Stimulated activated CD8-positive, alpha-beta memory T cell treated with anti-CD3 and anti-CD28 coated beads, Interleukin-4, amount 100 ng/mL, for 48 hours (primary cell): ENCODE measurements at places on chromosomes 6 and 20.

DNA sequence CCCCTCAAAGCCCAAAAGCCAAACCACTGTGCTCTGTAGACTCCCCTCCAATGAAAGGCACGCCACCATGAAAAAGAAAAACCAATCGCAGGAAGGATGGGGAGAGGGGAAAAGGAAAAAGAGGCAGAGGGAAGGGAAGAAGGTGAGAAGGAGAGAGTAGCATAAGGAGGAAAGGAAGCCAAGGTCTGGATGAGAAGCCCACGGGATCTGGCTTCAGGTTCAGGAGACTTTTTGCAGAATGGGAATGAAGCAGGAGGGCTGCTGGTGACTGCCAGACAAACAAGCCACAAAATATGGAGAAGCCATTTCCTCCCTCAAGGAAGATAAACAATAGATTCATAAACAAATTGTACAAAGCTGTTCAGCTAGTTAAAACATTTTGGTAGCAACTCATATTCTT, 79.0 kb upstream of the MRPS10 start:
- no peak for DNase-seq

DNA sequence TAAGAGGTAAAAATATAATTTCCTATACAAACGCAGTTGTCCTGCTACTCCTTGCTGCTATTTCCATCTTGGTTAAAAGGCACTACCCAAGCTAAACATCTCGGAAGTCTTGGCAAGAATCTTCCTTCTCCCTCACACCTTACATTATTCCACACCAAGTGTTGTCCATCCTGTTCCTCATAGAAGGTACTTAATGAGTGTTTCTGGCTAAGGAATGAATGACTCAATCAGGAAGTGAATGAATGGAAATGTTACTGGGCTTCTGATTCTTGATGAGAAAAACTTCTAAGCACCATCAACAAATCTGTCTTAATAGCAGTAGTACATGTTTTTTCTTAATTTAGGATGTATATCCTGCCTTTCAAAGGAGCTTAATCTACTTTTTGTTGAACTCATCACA, 40.6 kb upstream of the RSPO3 start:
- DNase-seq: no peak

DNA sequence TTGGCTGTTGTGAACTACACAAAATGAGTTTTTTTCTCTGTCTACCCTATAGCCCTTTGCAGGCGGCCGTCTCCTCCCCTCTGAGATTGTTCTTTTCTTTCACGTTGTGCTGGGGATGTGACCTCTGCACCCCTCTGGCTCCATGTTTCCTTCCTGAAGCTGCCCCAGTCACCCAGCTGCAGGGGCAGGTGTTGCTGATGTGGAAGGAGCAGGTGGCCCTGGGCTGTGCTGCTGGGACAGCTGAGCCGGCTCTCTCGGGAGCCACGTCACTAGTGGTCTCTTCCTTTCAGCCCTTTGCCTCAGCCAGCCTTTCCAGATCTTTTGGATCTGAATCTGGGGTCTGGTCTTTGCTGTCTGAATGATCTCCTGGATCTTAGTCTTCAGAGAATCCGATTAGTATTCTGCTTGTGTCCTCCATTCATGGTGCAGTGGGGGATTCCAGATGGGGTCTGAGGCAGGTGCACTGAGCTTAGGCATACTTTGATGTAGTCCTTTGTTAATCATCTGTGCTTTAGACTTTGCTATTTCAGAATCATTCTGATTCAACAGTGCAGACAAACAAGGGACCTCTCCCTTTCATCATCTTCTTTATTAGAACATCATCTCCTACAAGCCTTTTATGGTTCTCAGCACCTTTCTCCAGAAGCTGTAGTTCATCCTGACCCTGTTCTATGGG, 31.4 kb downstream of the TMEM181 start:
- DNase-seq: no peak

DNA sequence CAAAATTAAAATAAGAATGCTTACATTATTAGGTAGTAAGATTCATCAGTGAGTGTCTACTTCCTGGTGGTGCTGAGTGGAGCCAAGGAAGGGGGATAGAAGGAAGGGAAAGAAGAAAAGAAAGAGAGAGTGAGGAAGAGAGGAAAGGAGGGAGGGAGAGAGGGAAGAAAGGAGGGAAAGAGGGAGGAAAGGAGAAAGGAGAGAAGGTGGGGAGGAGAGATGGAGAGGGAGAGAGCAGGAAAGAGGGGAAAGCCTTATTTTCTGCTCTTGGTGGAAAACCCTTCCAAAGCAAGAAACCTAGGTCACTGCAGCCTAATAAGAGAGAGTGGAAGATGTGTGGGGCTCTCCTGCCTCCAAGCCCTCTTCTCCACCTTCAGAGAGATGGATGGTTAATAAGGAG, 90.2 kb upstream of the EEF1E1 start:
- no peak for DNase-seq

DNA sequence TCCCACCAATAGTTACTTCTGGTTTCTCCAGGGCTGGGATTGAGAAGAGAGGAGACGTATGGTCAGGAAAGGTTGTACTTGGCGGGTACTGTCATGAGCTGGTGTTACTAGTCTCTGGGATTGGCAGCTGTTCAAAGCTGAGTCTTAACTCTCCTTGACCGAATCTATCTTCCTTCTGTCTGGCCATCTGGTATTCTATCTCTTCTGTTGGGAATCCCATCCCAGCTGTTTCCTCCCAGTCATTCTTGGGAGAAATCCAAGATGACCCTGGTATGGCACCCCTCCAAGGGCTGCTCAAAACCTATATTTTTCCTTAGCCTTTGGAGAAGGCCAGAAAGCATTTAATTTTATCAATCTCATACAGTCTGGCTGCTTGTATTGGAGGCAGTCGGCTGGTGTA, 287.0 kb upstream of the CHD6 start:
- no peak for DNase-seq

GRCh38 chr6:27133281-27134227, 113.9 kb upstream of the PRSS16 start:
- peak; percentile 85 for DNase-seq

- no peak for DNase-seq
These were observed 53.8 kb downstream of the RPP40 start for GRCh38 chr6:4950076-4950475.

GRCh38 chr20:20184706-20185105, 132.4 kb downstream of the CFAP61 start:
- no peak for DNase-seq

DNA sequence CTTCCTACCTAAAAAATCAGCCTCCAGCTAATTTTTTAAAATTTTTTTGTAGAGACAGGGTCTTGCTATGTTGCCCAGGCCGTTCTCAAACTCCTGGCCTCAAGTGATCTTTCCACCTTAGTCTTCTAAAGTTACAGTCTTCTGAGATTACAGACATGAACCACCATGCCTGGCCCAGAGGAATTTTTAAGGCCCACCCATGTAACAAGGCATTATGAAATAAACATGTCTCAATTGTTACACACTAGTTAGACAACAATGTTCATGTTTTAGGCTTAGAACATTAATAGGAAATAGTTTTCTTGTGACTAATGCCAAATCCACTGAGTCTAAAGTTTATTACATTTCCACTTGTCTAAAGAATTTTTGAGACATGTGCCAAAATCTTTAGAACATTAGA, 221.2 kb downstream of the LAMA2 start:
- no peak for DNase-seq

GRCh38 chr6:77463861-77464494, 687 bp upstream of the HTR1B start:
- DNase-seq: no peak

- no peak for DNase-seq
These were observed 51.4 kb upstream of the TOP1 start for GRCh38 chr20:40977218-40977617.

DNA sequence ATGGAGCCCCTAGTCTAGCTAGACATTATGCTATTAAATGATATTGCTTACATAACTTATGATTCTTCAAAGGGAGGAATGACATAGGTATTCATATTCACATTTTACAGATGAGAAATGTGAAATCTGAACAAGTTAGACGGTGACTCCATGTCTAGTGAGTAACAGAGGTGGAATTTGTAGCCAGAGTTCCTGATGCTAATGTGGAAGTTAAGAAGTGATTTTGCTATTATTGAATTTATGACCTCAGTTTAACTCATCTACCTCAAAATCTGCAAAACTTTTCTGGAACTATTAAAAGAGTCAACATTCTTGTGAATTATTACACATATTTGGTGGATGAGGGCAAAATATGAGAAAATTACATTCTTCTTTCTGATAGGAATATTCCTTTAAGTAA, 347.6 kb upstream of the MMS22L start:
- DNase-seq: no peak

DNA sequence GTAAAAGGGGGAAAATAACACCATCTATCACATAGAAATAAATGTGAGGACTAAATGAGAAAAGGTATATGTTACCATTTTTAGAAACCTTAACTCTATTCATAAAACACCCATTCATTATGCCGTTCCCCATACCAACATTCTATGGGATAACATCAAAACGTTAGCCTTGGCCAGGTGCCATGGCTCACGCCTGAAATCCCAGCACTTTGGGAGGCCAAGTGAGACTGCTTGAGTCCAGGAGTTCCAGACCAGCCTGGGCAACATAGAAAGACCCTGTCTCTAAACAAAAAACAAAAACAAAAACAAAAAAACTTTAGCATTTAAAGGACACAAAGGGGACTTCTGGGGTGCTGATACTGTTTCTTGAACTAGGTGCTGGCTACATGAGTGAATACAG, 1.3 kb downstream of the PIGU start:
- DNase-seq: no peak

DNA sequence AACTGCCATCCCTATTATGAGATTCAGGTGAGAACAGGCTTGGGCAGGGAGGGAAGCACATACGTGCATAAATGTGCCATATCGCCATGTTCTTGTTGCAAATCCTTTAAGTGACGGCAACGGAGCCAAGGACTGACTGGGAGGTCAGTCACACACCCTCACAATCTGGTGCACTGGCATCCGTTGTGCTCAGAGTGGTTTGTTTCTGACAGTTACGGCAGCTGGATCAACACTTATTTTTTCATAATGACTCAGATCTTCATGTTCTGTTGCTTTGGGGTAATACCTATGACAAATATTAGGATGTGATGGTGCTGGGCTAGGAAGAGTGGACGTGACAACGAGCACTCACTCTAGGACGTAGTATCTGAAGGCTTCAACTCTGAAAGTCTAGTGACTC, 56.2 kb upstream of the PREP start:
- DNase-seq: peak; percentile 35

- DNase-seq: no peak
These were observed 11.3 kb downstream of the SLC17A5 start for GRCh38 chr6:73642530-73642929.

DNA sequence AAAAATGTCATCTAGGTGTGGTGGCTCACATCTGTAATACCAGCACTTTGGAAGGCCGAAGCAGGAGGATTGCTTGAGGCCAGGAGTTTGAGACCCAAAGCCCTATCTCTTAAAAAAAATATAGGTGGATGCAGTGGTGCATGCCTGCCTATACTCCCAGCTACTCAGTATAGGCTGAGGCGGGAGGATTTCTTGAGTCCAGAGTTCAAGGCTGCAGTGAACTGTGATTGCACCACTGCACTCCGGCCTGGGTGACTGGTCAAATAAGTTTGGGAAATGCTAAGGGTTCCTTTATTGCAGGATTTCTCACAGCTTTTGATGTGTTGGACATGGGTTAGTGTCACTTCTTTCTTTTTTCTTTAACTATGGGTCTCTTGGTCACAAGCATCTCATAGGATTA, 261.3 kb downstream of the PLCB1 start:
- DNase-seq: no peak

DNA sequence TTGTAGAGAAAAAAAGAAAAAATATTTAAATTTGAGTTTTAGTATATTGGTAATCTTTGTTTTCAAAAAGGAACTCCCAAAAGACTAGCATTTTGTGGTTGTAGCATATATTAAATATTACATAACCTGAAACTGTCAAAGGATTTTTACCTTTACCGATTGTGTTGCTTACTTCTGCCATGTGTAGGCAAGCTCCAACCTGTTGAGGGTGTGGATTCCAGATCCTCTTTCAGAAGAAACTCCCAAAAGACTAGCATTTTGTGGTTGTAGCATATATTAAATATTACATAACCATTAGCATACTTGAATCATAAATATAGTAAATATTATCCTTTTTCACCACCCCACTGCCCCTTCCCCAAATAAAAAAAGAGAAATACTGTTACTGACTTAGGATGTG, 3.2 kb downstream of the DSE start:
- DNase-seq: no peak

DNA sequence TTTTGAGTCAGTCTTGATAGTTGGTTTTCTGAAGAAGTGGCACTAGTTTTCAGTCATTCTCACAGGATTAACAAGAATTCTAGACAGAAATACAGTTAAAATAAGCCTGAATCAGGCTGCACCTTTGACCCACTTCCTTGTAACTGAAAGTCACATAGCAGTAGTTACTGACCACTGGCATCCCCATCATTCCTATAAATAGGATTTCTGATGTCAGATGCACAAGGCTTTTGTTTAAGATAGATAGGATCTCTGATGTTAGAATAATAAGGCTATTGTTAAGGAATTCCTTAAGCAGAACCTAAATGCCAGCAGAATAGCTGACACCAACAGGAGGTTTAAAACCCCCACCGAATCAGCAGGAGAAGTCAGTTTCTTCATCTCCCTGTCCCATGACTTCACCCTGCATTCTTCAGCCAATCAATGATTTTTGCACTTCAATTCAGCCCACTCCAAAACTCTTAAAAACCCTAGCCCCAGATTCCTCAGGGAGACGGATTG, 30.6 kb upstream of the ZBTB24 start:
- DNase-seq: no peak

DNA sequence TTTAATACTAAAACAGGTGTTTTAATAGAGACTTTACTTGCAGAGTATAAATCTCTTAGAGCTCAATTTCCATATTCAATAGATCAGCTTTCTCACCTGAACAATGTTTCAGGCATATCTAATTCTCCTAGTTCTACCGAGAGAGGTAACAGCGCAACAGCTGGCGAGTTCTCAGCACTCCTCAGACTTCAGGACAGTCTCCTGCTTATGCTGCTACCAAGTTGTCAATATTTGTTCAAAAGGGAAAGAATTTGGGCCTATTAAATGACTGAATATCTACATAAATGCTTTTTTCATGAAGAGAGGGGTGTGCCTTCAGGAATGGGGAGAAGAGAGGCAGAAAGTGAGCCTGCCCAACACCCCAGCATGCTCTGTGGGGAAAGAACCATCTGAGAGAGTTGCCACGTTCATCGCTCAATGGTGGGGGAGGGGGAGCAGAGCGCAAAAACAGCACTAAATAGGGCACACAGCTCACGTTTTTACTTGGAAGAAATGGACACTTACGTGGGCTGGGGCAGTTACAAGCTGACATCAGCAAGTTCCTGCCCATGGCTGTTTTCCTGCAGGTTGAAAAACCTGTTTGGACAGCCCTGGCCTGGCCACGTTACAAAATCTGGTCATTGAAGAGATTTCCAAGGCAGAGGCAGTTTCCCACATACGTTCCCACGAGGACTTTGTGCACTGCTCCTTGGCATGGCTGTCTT, 38.0 kb downstream of the EZR start:
- no peak for DNase-seq

GRCh38 chr6:145548933-145549648, 186.2 kb downstream of the EPM2A start:
- DNase-seq: no peak
